ENCODE measurements at places on chromosomes 3 and 15.

DNA sequence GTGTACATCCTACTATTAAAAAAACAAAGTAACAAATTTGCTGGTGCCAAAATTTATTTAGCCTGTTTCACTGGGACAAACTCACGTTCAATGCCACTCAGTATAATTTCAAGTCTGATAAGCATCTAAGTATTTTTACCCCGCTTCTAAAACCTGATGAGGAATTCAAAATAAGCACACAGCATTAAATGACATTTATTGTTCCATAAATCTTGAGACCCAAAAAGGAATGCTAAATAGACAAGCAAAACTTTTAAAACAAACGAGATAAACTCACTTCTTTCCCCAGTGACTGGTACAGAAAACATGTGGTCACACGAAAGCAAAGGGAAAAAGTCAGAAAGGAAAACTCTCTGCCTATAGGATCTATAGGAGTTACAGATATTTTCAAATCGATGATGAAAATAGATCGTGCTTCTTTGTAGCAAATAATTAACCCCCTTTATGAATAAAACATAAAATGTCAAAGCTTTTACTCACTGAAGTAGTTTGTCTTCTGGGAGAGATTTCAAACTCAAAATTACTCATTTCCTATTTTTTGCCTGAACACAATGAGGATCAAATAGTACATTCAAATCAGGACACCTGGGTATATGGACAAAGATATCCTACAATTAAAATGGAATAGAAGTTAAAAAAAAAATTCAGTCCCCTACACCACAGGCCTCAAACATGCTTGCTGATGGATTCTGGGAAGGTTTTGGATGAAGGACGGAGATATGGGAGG, 51.7 kb downstream of the UBP1 start:
- DNase-seq, result no peak

DNA sequence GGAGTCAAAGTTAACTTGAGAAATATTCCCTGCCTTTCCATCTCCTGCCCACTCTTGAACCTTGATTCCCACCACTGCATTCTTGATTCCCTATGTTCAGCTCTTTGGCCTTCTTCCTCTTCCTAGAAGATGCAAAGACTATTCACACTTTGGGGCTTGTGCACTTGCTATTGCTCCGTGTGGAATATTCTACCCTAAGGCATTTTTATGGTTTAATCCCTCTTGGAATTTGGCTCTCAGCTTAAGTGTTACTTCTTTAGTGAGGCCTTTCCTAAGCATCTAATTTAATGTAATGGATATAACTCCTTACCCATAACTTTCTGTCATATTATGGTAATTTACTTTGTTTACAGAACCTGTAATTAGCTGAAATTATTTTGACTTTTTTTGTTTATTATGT, 318.9 kb upstream of the COL8A1 start:
- DNase-seq, result no peak

- no peak for DNase-seq
Observed at GRCh38 chr3:139302084-139302800, 41.6 kb upstream of the MRPS22 start.

DNA sequence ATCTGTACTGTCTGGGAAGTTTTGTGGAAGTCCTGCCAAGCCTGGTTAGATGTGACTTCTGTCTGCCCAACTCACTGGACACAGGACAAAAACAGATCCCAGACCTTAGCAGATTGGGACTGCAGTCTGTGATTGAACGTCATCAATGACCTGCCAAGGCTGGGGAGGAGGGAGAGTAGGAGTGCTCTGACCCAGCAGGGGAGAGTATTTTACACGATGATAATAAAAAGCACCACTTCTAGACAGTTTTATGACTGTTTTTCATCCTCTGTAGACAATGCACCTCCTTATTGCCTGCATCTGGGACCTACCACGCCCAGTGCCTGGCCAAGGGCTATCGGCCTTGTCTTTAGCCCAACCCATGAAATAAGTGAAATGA, 102.3 kb upstream of the NR2E3 start:
- no peak for DNase-seq

DNA sequence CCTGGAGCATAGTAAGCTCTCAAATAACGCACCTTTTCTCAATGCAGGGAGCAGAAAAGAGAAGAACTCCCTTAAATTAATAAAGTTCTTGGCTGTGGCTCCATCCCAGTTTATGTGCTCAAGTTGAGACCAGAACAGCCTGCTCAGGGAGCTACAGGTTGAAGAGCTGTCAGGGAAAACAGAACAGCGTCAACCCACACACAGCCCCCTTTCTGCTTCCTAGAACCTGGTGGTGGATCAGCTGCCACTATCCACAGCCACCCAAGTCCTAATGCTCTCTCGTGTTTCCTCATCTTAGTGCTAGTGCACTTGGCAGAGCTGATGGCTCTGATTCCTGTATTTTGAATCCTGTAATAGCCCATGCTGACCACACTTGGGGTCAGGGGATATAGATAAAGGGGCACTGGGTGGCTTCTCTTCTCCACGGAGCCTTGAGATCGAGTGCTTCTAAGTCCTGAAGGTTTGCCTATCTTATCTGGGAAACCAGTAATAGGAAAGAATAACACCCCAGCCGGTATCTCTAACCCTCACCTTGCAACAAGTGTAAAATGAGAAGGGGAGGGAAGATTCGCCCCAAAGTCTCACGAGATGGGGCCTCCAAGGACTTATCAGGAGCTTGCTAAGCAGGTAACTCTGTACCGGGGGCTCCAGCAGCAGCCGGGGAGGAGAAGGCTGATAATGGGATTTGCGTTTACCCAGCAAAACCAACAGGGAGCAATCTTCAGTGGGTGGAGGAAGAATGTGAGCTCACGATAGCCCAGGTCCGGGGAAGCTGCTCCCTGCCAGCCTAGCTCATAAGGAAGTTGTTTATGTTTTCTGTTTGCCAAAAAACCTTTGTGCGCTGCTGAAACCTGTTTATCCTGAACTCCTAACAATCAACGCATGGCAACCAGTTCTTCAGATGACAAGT, 136.2 kb upstream of the ICE2 start:
- no peak for DNase-seq
